GM23248 (cell line): ENCODE measurements at places on chromosomes 4 and X.

DNA sequence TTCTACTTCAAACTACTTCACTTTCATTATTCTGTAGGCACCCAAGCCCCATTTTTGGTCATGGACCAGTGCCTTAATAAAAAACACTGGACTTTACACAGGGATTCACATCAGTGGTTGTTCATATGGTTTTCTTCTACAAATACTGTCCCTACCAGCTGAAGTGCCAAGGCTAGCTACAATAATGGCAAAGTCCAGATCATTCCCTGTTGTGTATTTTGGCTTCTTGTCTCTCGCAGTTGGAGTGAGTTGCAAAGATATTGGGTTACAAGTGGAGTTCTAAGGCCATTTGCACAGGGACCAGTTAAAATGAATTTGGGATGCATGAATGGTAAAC, 16.7 kb upstream of the ANKRD17 start:
- DNase-seq = no peak

DNA sequence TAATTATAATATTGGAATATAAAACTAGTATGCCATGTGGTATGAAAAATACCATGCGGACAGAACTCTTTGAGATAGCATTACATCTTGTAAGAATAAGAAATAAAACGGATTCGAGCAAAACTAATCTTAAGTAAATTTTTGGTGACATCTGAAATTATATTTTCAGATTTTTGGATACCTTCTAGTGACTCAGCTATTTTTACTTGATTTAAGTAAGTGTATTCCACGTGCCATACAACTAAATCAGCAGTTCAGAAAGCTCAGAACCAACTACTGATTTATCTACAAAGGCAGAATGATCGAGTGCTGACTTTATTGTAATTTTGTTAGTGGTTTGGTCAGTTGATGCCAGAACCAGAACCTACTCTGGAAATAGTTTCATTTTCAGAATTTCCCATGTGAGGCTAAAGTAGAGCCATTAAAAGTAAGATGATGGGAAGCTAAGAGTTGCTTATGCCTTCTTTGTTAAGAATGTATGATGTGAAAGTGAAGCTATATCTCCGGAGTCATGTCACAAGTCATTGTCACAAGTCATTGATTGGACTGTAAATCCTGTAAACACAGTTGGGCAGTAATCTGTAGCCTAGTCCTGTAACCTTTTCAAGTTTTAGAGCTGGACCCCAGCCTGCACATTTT, 4.0 kb downstream of the ING2 start:
- DNase-seq = peak; percentile 12

GRCh38 chr4:180081072-180081471, 2162.1 kb upstream of the TENM3 start:
- DNase-seq = no peak

DNA sequence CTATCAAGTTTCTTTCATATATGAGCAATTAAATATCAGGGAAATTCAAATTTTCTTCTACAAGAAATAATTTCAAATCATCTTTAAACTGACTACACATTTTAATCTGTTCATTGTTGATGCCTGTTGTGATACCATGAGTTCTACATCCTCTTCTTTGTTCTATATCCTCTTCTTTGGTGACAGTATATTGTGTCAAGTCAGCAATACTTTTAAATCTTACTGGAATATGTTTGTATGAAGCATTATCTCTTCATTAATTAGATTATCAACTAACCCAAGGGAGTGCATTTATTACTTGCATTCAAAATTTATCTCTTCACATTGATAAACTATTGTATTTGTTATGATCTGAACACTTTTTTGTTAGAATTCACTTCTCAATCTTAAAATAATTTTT, 275.0 kb upstream of the INTU start:
- no peak for DNase-seq

DNA sequence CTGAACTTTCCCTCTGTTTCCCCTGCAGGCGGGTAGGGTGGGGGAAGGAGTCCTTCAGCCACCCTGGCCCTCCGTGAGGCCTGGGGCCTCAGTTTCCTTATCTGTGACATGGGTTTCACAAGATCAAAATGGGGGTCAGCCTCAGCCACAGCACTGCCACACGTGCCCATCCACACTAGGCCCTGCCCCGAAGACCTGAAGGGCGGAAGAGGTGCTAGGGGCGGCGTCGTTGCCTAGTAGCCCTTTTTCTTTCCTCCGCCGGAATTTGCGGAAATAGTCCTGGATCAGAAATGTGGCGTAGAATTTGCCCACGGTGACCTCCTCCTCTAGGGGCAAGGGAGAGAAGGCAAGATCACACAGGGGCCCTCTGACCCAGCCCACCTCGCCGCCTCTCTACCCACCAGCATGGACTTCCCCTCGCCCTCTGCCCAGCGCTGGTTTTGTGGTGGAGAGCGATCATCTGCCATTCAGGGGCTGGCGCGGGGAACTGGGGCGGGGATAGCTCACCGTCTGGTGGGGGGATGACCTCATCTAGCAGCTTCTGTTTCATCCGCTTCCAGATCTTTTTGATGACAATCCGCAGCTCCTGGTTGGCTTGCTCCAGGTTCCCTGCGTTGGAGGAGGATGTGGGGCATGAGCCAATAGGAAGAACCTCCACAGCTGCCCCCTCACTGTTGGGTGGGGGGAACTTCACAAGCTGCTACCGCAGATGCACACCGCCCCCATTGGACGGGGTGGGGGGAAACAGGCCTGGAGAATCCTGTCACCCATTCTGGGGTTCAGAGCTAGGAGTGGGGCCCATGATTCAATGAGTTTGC, 9.7 kb upstream of the SYP start:
- DNase-seq = no peak

GRCh38 chr4:82903737-82904136, 3.2 kb downstream of the THAP9 start:
- no peak for DNase-seq

DNA sequence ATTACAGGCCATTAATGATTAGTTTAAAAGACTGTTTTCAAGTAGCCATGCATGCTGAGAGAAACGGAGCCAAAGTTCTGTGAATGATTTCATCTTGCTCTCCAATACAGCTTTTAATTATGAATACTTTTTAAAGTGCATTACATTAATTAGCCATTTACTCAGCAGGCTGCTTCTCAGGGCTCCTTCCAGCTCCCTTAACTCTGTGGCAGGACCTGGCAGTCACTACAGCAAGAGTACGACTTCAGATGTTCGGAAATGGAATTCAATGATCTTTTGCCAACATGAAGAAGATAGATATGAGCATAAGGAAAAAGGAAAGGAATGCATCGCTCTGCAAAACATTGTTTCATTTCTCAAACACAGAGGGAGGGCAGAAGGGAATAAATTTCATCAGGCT, 987.2 kb downstream of the PDHA2 start:
- no peak for DNase-seq

GRCh38 chr4:139458999-139459398, 5.1 kb downstream of the RAB33B start:
- peak; percentile 8 for DNase-seq

DNA sequence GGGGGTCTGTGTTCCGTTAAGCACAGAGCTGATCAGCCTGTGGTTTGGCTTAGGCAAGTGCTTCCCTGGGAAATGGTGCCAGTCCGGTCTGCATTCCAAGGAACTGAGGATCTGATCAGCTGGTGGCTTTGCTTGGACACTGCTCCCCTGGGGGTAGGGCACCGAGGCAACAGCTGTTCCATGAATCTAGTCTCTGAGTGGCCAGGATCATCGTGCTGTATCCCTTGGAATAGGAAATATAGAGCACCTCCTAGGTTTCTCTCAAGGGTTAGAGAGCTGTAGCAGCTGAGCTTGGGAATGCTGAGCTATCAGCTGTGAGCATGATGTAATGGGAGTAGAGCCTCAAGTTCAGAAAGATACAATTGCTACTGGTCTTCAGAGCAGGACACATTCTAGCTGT, 863.9 kb downstream of the RAPGEF2 start:
- no peak for DNase-seq

DNA sequence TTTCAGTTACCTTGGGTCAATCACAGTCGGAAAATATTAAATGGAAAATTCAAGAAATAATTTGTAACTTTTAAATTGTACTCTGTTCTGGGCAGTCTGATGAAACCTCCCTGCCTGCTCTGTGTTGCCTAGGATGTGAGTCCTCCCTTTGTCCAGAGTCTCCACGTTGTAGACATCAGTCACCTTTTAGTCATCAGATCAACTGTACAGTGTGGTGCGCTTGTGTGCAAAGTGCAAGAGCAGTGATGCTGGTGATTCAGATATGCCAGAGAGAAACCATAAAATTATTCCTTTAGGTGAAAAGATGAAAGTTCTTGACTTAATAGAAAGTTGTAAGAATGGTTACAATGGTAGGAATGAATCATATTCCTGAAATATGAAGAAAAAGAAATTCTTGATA, 1.4 kb downstream of the SPATA4 start:
- DNase-seq = peak; percentile 96

DNA sequence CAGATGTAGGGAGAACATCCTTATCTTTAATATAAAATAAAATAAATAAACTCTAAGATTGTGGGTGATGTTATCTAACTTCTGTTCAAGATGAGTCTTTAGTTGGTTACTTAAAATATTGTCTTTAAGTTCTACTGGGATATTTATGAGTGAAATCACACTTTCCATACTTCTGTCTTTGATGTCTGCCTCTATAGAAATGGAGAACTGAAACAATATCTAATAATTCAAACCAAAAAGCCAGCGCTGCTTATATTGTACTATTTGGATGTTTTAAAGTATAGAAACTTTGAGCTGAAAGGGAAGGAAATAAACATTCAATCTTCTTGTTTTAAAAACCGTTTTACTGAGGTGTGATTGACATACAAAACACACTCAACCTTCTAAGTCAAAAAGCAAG, 44.8 kb upstream of the RPS6KA3 start:
- DNase-seq = no peak

DNA sequence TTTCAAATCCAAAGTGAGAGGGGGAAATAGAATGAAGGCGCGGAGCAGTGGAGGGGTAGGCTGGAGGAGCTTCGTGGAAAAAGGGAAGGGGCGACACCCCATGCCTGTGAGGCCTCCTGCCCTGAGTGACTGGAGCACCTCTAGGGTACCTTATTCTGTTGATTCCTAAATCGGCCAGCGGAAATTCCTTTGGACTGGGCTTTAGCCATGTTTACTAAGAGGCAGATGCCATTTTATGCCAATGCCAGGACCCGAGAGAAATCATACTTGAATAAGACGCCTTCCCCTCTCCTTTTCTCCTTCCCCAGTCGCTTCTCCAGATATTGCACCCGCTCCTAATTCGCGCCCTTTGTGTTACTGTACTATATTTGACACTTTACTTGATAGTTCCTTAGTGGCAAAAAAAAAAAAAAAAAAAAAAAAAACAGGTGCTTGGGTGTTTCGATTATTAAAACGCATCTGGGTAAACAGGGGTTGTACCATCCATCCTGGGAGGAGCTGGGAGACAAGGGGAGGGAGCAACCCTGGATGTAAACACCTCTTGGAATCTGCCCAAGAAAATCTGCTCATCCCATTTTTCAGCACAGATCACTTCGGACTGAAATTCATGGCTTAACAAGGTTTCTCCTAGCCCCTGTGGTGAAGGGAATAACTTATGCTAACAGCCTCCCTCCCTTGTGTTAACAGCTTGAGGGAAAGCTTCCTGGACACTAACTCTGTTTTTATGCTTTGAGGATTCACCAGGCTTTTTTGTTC, 1.5 kb downstream of the BMP3 start:
- DNase-seq = no peak

- peak; percentile 82 for DNase-seq
Observed at GRCh38 chr4:150078579-150079080, 385 bp downstream of the DCLK2 start.

DNA sequence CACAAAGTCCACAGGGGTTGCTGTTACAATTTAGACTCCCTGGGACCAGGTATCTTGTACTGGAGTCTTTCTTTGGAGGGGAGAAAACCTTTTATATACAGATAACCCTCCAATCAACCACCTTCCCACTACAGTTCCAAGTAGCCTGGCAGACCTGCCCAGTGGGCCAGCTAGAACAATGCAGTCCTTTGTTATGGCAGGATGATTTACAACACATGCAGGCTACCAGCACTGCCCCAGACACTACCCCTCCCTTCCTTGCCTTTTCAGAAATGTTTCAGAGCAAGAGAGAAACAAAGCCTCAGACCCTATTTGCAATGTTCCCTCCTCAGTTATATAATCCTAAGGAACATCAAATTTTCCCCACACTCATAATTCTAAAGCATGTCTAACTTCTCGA, 11.1 kb downstream of the RASL11B start:
- no peak for DNase-seq

DNA sequence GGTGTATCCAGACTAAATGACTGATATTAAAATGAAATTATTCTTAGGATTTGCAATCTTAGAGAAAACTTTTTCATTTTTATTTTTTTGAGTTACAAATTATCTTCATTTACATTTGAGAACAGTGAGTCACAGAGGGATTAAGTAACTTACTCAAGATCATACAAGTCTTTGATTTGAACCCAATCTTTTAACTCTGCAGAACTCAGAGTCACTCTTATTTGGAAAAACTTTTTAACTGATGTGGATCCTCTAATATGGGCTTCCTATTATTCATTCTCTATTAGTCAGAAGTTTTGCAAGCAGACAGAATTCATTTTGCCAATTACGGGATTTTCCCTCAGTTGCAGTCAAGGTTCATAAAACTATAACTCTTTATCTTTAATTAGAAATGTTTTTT, 20.1 kb downstream of the HPRT1 start:
- DNase-seq = peak; percentile 55

- peak; percentile 55 for DNase-seq
Observed at GRCh38 chr4:165326831-165327210, 648 bp upstream of the MSMO1 start.

DNA sequence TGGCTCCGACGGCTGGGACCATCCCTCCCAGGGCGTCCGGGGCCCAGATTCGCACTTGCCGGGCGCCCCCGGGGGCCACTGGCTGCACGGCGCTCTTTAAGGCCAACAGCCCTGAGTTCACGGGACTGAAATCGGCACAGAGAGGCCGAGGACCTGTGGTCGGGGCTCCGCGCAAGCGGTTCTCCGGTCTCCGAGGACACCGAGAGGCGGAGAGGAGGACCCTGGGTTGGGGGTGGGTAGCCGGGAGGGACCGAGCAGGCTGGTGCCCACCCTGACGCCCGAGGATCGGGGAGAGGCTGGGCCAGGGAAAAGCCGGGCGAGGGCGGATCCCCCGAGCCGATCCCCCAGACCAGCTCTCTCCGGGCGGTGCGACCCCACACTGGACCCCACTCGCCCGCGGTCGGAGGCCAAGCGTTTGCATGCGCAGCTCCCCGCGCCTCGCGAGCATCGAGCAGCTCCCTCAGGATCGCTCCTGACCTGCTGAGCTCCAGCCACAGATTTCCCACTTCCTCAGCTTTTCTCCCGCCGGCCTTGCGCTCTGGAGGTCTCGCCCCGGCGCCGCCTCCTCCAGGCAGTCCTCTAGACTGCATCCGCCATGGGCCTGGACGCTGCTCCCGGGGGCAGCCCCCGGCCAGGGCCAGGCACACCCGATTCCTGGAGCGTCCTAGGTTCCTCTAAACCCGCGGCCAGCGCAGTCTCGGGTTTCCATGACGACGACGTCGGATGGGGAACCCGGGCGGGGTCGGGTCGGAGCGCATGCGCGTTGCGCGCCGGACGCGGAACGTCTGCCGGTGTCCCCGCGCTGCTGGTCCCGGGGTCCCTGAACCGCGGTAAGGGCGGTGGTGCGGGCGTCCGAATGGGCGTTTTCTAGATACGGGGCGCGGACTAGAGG, 17.6 kb upstream of the NAT8L start:
- peak; percentile 86 for DNase-seq
